ENCODE measurements at places on chromosomes 7 and 10.

GRCh38 chr7:114718861-114719260, 203.0 kb upstream of the MDFIC start:
- DNase-seq = no peak

GRCh38 chr7:21942955-21943354, 2.7 kb downstream of the CDCA7L start:
- DNase-seq = no peak

DNA sequence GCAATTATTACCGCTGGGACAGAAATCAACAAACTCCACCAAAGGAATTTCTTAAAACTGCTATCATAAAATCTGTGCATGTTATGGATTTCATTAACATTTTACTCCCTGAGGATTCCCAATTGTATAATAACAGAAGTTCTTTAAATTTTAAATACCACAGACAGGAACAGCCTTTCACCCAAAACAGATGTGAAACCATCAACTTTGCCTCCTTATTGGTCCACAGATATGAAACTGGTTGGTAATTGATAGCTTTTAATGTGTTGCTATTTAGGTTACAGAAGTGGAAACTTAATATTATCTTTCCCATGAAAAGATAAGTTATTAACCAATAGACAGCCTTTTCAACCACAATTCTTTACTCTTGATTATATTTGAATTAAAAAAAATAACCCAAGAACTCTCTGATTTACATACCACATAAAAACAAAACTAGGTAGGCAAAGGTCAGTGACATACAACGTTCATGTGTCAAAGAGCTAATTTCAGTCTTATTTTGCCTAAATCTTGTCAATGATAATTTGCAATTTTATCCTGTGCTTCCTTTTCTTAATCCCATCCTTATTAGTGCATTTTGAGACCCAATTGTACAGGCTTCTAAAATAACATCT, 90.0 kb downstream of the NRP1 start:
- DNase-seq = no peak

GRCh38 chr10:111303887-111304286, 227.1 kb downstream of the ADRA2A start:
- no peak for DNase-seq

DNA sequence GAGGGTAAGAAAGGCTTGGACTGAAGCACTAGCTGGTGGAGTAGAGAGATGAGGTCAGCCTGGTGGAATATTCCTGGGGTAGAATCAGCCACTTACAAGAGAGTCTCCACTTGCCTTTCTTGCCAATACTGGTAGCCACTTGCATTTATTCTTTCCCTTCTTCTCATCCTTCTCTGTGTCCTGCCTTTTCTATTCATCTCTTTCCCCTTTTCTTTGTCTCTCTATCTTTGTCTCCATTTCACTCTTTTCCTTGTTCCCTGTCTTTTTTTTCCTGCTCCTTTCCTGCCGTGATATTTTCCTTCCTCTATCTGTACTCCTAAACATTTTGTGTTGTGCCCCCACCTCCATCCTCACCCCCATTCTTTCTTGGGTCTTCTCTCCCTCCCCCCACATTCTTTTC, 214.3 kb downstream of the LRMDA start:
- DNase-seq = no peak

- DNase-seq = peak; percentile 80
Measured at GRCh38 chr7:132028144-132028920, 471.9 kb upstream of the PODXL start.

DNA sequence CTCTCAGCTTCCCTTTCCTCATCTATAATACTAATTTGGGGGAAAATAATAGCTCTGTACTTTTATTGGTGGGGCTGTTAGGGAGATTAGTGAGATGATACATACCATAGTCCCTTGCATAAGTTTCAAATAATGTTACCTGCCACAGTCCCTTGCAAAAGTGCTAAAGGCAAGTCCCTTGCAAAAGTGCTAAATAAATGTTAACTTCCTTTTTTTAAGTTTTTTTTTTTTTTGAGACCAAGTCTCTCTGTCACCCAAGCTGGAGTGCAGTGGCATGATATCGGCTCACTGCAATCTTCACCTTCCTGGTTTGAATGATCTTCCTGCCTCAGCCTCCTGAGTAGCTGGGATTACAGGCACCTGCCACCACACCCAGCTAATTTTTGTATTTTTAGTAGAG, 43.4 kb upstream of the SRGN start:
- DNase-seq = no peak

DNA sequence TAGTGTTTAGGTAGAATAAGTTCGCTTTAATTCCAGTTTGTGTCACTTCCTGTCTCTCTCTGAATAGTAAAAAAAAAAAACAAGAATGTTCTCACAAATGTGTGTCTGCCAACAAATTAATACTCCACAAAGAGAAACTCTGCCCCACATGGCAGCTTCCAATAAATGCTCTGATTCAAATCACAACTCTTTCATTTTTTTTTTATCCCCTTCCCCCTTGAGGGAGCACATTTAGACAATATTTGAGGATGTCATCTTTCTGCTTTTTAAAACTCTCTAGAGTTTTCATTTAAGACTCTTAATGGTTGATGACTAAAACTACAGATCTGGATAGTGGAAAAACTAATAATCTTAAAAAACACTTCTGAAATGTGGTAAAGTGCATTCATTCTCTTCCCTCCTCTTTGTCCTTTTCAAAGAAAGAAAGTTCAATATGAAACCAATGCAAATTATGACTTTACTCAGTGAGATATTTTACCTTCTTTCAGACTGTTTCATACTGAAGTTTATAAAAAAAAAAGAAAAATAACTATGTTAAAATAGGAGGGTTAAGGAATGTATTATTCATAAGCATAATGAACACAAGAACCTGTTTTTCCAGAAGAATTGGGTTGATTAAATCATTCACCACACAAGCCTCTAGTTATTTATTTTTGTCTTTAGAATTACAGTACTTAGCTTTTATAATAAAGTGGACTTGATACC, 42.3 kb downstream of the ARID5B start:
- DNase-seq = no peak

- peak; percentile 3 for DNase-seq
Measured at GRCh38 chr10:33134011-33134751, 176.2 kb upstream of the ITGB1 start.

DNA sequence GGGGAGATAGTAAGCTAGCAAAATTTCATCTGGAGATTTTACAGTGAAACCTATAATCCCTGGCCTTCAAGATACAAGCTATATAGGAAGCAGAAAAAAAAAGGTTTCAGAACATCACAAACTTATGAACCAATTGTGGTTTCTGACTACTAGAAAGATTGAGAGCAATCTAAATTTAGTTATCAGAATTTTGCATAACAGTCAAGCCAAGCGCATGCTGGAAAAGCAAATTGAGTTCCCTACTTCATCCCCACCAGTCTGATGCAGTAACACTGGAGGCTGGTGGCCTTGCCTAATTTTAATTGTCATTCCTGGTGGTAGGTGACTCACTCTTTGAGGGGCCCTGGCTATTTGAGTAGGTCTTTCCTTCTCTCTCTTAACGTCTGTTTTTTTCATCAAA, 46.3 kb upstream of the ELMO1 start:
- no peak for DNase-seq

DNA sequence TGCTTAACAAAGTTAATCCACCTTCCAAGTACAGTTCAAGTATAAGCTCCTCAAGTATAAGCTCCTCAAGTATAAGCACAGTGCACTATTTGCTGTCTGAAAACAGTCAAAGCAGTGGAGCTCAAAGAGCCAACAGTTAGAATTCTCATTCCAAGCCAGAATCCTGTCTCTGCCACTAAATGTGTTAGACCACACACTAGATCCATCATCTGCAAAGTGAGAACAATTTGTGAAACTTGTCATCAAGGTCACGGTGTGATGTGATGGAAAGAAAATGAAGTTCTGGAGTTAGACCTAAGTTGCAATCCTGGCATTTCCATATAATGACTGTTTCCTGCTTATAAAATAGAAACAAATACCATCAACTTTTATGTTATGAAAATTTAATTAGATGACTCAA, 602.5 kb downstream of the TNS3 start:
- DNase-seq = no peak

DNA sequence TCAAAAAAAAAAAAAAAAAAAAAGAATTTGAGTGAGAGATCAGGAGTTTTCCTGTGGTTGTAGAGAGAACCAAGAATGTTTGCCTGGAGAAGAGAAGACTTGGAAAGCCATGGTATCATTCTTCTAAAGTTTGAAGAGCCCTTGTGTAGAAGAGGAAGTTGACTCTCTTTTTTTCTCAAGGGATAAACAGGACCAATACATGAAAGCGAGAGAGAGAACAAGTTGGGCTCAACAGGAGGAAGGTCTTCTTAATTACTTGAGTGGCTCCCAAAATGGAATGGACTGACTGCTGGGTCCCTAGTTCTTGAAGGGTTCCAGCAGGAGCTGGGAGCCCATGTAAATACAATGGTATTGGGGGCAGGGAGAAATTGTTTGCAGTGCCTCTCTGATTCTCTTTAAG, 173.3 kb upstream of the ADO start:
- no peak for DNase-seq

- peak; percentile 93 for DNase-seq
Measured at GRCh38 chr7:106031300-106032035, 68.4 kb downstream of the CDHR3 start.

- no peak for DNase-seq
Measured at GRCh38 chr7:94374721-94375566, 19.8 kb upstream of the COL1A2 start.

DNA sequence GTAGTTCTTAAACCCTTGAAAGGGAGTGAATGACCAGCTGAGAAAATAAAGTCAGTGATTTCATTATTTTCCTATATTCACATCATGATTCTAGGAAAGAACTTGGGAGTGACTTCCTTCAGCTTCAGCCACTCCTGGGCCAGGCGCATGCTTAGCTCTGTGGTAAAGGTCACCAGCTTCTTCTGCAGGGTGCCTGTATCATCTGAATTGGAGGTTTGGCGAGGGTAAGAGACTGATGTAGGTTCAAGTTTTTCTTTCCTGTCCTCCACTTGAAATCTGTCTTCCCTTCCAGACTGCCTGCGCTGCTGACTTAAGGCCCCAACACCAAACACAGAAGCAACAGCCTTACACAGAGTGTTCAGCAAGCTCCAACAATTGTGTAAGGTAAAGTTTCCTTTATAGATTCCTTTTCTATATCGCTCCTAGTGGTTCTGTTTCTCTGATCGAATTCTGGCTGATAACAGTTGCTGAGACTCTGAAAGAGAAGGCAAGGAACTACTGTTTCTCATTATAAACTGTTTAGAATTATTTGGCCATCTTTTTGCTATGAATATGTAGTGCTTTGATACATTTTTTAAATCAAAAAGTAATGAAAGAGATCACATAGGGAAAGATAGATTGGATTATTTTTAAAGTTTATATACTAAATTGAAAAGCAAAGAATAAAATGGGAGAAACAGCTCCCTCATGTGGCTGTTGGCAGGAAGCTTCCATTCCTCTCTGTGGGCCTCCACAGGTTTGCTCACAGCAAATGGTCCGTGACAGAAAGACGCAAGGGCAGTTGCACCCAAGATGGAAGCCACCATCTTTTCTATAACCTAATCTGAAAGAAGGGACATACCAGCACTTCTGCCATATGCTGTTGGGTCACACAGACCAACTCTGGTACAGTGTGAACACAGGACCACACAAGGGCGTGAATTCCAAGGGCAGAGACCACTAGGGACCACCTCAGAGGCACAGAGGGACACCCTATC, 14.0 kb downstream of the GATAD1 start:
- DNase-seq = peak; percentile 34

DNA sequence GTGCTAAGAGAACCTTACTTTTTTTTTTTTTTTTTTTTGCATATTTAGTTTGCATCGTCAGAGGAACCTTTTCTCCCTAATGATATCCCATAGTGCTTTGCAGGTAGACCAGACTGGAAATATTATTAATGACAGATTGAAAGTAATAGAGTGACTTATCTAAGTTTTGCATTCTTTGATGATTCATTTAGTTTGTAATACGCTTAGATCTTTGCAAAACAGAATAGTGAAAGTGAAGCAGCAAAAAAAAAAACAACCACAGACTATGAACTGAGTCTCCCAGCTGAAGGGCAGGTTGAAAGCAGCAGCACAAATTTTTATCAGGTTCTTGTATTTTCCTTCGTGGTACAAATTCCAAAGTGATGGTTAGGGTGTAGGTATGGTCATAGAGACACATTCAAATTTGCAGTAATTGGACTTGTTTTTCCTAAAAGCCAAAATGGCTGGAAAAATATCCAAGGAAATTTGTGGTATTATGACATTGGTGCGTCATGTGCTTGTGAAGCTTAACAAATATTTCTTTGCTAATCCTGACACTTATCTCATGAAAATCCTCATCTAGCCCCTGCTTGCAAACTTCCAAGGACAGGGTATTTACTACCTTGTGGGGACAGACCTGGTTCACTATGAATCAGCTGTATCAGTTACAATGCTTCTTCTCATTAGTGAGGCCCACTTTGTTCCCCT, 81.8 kb upstream of the CREB5 start:
- DNase-seq = no peak

- DNase-seq = no peak
Measured at GRCh38 chr10:58435297-58435985, 50.2 kb downstream of the TFAM start.

- DNase-seq = no peak
Measured at GRCh38 chr7:12056381-12056780, 154.7 kb upstream of the TMEM106B start.

GRCh38 chr10:106182542-106182941, 982.0 kb downstream of the SORCS1 start:
- DNase-seq = no peak

GRCh38 chr7:116978006-116978405, 24.7 kb downstream of the ST7 start:
- DNase-seq = no peak

- DNase-seq = no peak
Measured at GRCh38 chr7:35753761-35754603, 46.9 kb upstream of the SEPTIN7 start.

- DNase-seq = no peak
Measured at GRCh38 chr7:134188311-134188710, 61.2 kb downstream of the LRGUK start.

- DNase-seq = no peak
Measured at GRCh38 chr7:64192148-64192704, 14.8 kb upstream of the ZNF735 start.

- DNase-seq = no peak
Measured at GRCh38 chr7:38027884-38028455, 107.5 kb downstream of the EPDR1 start.

GRCh38 chr10:31730776-31731175, 197.9 kb downstream of the ARHGAP12 start:
- DNase-seq = no peak

DNA sequence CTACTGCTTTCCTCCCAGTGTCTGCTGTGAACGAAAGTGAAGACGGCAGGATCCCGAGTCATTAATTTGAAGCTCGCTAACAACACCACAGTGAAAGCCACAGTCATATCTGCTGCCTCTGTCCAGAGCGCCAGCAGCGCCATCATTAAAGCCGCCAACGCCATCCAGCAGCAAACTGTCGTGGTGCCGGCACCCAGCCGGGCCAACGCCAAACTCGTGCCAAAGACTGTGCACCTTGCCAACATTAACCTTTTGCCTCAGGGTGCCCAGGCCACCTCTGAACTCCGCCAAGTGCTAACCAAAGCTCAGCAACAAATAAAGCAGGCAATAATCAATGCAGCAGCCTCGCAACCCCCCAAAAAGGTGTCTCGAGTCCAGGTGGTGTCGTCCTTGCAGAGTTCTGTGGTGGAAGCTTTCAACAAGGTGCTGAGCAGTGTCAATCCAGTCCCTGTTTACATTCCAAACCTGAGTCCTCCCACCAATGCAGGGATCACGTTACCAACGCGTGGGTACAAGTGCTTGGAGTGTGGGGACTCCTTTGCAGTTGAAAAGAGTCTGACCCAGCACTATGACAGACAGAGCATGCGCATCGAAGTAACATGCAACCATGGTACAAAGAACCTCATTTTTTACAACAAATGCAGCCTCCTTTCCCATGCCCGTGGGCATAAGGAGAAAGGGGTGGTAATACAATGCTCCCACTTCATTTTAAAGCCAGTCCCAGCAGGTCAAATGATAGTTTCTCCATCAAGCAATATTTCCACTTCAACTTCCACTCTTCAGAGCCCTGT, 94.8 kb upstream of the KCNMA1 start:
- DNase-seq = no peak
